Left hindlimb (tissue), 1 donor: ENCODE measurements at places on chromosomes 4 and X.

DNA sequence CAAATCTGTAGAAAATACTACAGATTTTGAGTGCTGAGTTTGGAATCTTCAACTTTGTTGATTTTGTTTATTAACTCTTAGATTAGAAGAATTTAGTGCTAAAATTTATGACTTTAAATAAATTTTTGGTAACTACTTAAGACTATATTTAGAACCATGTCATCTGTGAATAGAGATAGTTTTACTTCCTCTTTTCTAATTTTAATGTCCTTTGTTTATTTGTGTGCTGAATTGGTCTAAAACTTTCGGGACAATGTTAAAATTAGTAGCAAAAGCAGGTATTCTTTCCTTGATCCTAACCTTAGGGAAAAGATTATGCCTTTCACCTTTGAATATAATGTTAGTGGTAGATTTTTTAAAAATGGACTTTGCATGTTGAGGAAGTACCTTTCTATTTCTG lies 119.7 kb upstream of the CXorf51A start:
- DNase-seq = no peak

DNA sequence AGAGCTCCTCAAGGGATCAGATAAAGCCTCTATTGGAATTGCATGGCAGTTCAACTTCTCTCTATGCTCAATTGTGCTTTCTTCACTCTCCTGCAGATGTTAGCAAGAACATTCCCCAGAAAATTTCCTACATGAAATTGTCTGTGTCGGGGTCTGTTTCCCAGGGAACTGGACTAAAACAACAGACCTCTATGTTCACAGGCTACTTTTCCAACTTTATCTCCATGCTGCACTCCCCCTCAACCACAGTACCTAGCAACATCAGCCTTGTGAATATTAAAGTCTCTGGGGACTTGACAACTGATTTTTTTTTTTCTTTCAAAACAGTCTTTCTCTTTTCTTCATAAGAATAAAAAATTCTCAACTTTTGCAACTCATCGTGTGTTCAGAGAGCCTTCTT lies 1470.8 kb upstream of the ADGRL3 start:
- DNase-seq = no peak

GRCh38 chr4:48275247-48275646 lies 5.6 kb upstream of the TEC start:
- DNase-seq = no peak

- no peak for DNase-seq
Measured at GRCh38 chr4:133584714-133585113, 435.6 kb downstream of the PCDH10 start.

- no peak for DNase-seq
Measured at GRCh38 chrX:150635952-150636351, 57.2 kb upstream of the MTMR1 start.
